ENCODE measurements at places on chromosomes 7 and 10. TPM values are rescaled to one million over a fixed set of nuclear protein-coding genes. Genes with fewer than 3 reads are reported as not detected.

The C10orf53 gene
- not detected for total RNA-seq

The ZNF746 gene
- 19.8 TPM for total RNA-seq

The CARD11 gene
- 1.3 TPM for total RNA-seq

The CPN1 gene
- total RNA-seq: 0.28 TPM

The FAM20C gene
- total RNA-seq: 38.0 TPM

The GIMAP8 gene
- total RNA-seq: not detected

The LBX1 gene
- not detected for total RNA-seq

The PPP1R17 gene
- total RNA-seq: not detected

The MSMB gene
- not detected for total RNA-seq

The ELOVL3 gene
- total RNA-seq: 0.38 TPM
